ENCODE measurements at places on chromosomes 3 and 15. TPM values are rescaled to one million over a fixed set of nuclear protein-coding genes. Genes with fewer than 3 reads are reported as not detected.

COL6A6 gene
- 2.2 TPM for total RNA-seq

CHRFAM7A gene
- 2.0 TPM for total RNA-seq

GATM gene
- 42.0 TPM for total RNA-seq

SMCO1 gene
- total RNA-seq: 78.6 TPM

CPEB1 gene
- total RNA-seq: 1.9 TPM
